ENCODE measurements at places on chromosomes 2 and 18.
A peak's percentile ranks its signal among the peaks of the same experiment; 100 is the strongest.

DNA sequence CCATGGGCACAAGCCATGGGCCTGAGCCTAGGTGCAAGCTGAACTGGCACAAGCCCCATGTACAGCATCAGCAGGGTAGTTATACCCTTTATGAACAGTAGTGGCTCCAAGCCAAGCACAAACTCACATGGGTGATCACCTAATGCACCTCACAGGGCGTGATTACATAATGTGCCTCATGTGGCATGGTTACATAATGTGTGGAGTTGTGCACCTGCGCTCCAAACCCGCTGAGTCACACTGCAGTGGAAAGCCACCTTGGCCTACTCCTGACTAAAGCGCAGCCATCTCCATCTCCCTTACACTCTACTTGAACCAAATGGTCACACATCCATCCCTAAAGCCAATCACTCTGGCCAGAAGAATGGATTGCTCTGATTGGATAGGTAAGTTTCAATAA is 279.7 kb downstream of the MBD2 start:
- no peak for DNase-seq

DNA sequence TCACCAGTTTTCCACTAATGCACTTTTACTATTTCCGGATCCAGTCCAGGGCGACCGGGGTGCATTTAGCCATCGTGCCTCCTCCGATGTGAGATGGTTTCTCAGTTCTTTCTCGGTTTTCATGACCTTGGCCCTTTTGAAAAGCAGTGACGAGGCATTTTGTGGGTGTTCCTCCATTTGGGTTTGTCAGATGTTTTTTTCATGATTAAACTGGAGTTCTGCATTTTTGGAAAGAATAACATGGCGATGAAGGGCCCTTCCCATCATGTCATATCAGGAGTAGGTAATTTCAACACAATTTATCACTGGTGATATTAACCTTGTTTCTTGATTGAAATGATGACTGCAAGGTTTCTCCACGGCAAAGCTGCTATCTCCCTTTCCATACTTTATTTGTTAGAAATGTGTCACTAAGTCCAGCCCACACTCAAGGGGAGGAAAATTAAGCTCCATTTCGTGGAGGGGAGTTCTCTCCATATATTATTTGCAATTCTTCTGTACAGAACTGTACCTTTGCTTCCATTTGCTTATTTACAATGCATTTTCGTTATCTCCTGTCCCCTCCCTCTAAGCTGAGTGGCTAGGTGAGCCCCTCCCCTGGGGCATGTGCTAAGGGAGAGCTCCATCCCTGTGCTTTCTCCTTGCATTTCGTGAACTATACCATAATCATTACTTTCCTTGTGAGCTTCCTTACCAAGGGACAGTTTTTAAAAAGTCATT is 8.9 kb upstream of the KLF11 start:
- DNase-seq: no peak

DNA sequence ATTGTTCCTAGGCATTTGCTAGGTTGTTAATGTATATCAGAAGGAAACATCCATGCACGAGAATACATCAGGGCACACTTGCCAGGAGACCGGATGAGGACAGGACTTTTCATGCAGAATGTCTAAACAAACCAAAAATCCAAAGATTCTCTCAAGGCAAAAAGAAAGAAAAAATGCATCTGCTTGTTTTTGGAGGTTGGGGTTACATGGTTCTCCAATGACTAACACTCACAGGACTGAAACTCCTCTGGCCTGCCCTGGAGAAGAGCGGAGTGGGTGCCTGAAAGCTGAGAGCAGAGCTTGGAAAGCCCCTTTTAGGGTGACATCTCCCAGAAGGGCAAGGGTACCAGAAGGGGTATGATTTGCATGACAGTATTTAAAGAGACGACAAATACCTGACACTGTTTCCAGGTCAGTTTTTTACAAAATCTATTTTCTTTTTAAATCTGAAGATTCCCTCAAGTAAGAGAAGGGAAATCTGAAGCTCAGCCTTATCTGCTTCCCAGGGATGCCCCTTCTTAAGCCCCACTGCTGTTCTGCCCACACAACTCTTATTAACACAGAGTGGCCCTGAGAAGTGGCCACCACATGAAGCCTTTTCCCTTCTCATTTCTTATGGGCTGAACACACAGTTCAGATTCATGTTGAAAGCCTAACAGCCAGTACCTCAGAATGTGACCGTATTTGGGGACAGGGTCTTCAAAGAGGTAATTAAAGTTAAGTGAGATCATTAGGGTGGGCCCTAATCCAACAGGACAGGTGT is 216.4 kb downstream of the STK39 start:
- DNase-seq: peak; percentile 66

DNA sequence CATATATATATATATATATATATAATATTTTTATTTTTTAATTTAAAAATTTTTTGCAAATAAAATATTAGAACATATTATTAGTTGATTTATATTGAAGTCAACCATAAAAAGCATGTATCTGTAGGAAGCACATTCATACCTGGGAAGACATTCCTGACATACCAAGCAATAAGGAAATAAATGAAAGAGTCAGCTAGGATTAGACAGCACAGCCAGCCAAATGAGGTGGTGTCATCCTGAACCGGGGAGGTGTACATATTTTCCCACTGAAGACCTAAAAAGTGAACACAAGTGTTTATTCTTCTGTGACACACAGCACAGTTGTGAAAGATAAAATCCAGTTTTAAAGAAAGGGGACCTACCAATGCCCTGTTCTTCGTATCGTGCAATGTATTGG is 149.2 kb downstream of the ABCA12 start:
- no peak for DNase-seq

DNA sequence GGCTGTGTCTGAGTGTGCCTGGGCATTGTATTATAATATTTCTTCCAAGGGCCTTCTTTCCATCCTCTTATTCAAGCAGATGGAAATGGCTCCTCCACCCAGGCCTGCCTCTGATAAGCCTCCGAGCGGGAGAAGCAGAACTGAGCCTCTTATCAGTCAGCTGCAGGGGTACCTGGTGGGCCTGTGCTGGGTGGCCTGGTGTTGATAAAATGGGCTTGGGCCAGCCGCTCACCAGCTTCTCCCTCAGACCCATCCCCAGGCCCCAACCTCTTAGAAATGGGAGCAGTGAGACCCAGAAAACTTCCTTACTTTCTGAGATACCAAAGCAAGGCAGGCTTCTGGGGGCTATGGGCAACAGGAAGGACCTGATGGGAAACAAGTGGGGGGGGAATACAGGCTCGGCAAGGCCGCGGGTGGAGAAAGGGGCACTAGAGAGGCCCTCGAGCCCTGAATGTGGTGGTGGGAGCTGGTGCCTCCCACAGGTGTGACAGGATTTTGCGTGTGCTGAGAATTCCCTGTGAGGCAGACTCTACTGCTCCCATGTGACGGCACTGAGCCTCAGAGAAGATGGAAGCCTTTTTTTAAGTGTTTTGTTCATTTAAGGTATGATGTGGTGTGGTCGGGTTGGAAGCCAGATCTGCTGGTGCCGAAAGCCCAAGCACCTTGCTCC is 18.3 kb downstream of the GYPC start:
- no peak for DNase-seq

GRCh38 chr2:238720232-238720672 is 127.6 kb upstream of the TWIST2 start:
- no peak for DNase-seq

- DNase-seq: no peak
Observed at GRCh38 chr2:31314761-31315160, 80.8 kb downstream of the EHD3 start.

DNA sequence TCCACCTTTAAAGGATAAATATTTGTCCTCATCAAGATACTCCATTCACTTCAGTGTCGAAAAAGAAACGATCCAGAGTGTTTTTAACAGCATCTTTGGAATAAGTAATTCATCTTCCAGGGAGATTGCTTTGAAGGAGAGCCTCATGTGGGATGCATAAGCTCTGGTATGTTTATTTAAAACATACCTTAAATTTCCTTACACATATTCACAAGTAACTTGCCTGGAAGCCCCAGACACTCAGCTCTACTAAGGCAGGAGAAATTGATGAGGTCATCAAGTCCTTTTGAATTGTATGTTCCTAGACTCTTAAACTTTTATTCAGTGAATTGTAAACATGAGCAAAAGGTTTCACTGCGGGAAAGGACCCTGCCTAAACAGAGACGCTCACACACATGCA is 103.0 kb downstream of the CDK15 start:
- peak; percentile 83 for DNase-seq

GRCh38 chr18:75123113-75123512 is 85.8 kb downstream of the PTGR3 start:
- DNase-seq: no peak

- DNase-seq: no peak
Observed at GRCh38 chr2:106977717-106978116, 91.8 kb upstream of the ST6GAL2 start.

- DNase-seq: no peak
Observed at GRCh38 chr2:172350839-172351479, 76.4 kb upstream of the ITGA6 start.

- DNase-seq: no peak
Observed at GRCh38 chr2:108935271-108935741, 53.7 kb downstream of the EDAR start.

GRCh38 chr2:105786231-105787230 is 41.8 kb downstream of the NCK2 start:
- DNase-seq: no peak

- no peak for DNase-seq
Observed at GRCh38 chr2:201132518-201132917, 16.6 kb downstream of the CFLAR start.

Data from amniotic stem cell (primary cell).